ENCODE measurements at places on chromosomes 12 and 14.

DNA sequence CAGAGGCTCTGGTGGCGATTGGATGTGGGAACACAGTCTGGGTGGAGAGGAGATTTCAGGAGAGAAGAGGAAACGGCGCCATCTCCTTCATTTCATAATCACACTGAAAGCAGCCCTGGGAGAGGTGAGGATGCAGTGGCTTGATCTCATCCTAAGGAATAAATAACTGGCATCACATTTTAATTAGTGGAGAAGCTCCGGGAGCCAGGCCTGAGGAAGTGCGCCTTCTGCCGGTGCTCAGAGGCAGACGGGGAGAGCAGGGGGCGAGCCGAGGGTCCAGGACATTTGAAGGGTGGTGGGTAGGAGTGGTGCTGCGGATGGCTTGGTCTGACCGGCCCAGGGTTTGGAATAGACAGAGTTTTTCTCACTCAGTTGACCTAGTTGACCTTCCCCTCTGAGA lies 265.0 kb downstream of the CACNA1C start:
- no peak for DNase-seq

DNA sequence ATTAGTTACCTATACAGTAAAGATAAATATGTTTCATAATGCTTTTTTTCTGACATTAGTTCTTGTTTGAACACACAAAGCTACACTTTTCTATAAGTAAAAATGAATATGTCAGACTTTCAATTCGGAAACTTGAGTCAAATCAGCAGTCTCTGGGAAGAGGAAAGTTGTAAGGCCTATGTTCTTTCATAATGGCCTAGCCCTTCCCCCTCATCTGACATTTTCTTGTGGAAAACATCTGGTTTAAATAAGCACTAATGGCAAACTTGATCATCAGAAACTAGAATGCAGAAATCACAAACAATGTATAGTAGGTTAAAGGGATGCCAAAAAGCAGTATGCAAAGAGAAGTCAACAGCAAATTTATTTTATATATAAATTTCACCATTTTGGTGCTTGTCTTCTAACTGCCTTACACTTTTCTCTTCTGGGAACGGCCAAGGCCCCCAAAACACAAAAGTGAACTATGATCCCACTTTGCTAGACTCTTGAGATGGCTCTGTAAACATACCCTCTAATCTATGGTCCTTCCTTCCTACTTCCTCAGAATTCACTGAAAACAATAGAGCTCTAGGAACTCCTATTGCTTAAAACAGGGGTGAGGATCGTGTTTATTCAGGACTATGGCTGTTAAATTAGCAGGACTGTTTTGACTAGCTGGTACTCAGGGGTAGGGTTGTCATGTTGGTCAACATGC lies 444.1 kb downstream of the RAD51B start:
- no peak for DNase-seq

- no peak for DNase-seq
Measured at GRCh38 chr14:74634964-74635363, 22.9 kb upstream of the LTBP2 start.

GRCh38 chr12:94074216-94074979 lies 74.0 kb upstream of the PLXNC1 start:
- DNase-seq: no peak

DNA sequence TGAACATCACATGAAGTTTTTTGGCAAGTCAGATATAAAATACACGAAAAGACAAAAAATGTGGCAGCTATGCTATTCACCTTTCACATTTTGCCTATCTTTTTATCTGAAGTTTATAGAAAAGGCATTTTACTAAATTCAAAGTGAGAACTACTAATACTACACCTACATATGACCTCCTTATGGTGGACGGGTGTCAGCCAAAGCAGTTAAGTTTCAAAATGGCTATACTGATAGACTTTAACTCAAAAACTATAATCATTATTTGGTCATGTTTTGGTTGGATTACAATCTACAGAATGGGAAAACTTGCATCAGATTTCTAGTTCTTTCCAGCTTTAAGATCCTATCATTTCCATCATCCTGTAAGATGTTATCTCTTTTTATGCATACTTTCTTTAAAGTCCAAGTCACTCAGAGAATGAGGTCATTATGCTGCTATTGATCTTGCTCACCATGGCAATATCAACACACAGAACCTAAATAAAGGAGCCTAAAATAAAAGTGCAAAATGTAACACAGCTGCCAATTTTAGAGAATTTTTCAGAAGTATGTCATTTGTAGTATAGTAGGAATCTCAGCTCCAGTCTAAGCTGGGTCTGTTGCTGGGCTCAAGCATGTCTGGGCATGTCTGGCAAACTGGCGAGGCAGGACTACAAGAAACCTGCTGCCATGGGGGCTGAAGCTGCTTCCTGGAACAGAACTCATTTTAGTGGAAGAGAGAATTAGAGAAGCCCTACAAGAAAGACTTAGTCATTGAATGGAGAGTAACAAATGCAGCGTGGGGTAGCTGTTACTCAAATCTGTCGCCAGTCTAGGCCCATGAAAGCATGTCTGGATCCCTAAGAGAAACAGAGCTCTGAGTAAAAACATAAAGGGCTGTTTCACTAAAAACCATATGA lies 7.6 kb upstream of the AEBP2 start:
- no peak for DNase-seq

GRCh38 chr12:22477166-22477893 lies 67.0 kb downstream of the C2CD5 start:
- no peak for DNase-seq

All from natural killer cell (primary cell).